Astrocyte (in vitro differentiated cells and primary cell): ENCODE measurements at places on chromosomes 1 and 21. TPM values are rescaled to one million over a fixed set of nuclear protein-coding genes. Genes with fewer than 3 reads are reported as not detected.
A peak's percentile ranks its signal among the peaks of the same experiment; 100 is the strongest.

The C8A gene
- not detected in 2 replicates for total RNA-seq

The DPH2 gene
- total RNA-seq, result 26.9 and 31.6 TPM in 2 replicates

The TMOD4 gene
- 1.4 TPM in 1 of 2 replicates, not detected in the other for total RNA-seq

The SLC9C2 gene
- total RNA-seq, result 0.54 TPM in 1 of 2 replicates, not detected in the other

- peak; percentile 81 for DNase-seq
Measured at GRCh38 chr1:16248603-16249516, 11.9 kb upstream of the CPLANE2 start.

DNA sequence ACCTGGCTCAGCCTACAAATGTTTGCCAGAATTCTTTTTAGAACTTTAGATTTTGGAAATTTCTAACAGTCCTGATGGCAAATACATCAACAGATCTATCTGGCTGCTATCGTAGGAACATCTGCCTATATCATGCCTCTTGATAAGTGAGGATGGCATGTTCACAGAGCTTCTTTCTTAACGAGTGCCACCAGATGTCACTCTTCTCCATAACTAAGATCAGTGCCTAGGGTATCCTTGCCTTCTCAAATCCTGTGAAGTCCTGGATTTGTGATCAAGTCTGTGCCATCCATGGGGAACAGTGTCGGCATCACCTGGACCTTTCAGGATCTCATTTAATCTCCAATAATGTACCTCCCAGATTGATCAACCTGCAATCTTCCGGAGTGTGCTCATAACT lies 36.5 kb upstream of the CD5L start:
- DNase-seq, result peak; percentile 16

DNA sequence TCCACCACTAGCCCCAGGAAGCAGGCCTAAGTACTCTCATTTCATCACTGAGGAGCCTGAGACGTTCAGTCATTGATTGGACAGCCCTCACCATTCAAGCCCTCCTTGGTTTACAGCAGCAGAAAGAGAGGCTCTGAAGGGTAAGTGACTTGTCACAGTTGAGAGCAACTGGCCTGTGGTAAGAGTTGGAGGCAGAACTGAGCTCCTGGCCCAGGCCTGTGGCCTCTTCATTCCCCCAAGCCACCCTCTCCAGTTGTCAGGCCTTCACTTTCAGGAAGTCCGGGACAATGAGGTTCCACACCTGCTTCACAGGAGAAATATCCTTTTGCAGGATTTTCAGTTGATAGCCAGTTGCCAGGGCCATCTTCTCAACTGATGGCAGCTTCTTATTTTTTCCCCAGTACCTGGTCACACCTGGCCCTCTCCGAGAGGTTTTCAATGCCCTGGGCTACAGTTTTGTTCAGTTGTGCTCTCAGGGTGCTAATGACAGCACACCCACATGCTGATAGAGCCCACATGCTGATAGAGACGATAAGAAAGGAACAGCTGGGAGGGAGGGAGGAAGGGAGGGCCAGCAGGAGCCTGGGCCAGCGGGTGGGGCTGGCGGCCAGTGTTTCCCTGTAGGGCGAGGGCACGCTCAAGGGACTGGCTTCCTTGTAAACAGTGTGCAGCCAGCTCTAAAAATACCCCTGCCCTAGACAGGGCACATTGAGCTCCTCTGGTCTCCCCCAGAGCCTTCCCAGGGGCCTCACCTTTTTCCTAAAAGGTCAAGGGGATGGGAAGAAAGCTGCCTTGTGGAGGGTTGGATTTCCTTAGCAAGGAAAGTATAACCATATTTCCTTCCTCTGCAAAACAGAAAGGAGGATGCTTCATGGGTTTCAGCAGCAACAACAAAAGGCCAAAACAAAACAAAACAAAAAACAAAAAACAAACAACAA lies 112.7 kb upstream of the JUN start:
- DNase-seq, result no peak

GRCh38 chr1:101613546-101613945 lies 376.7 kb downstream of the S1PR1 start:
- peak; percentile 31 for DNase-seq

GRCh38 chr1:235404190-235404589 lies 37.0 kb downstream of the TBCE start:
- peak; percentile 32 for DNase-seq
